Activated CD8-positive, alpha-beta T cell treated with anti-CD3 and anti-CD28 coated beads, Interleukin-2, amount 10 ng/mL, durations not matched to agents 7 days and 5 days (primary cell): ENCODE measurements at places on chromosomes 13 and 19.

DNA sequence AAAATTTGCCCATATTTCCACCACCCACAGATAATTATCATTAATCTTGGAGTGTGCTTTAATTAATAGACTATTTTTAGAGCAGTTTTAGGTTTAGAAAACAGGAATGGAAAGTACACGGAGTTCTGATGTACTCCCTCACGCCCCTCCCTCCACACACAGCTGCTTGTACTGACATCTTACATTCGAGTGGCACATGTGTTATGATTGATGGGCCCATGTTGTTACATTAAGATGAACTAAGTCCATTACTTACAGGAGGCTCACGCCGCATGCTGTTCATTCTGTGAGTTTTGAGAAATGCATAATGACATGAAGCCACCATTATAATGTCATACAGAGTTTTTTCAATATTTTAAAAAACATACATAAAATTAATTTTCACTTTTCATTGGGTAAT is 1.2 kb upstream of the SPATA13 start:
- H3K27me3 ChIP-seq = peaks cover 3% of the 10 kb centered on the region
- H3K4me1 ChIP-seq = peaks cover 31% of the 10 kb centered on the region
- H3K4me3 ChIP-seq = no peak overlapping the region

DNA sequence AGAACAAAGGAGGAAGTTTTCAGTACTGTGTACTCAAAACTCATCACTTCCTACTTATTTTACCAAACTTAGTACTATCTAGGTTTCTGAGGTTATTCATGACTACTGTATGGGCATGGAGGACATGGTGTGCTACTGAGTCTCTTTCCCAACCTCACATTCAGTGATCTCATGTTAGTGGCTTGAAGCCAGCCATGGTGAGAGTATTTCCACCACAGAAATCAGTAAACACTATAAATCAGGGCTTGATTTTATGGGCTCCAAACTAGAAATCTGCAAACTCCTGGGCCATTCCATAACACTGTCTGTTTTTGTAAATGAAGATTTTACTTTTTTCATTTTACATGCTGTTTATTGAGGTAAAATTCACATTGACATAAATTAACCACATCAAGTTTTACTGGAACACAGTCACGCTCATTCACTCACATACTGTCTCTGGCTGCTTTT is 19.7 kb downstream of the MED26 start:
- H3K36me3 ChIP-seq = peaks cover 4% of the 10 kb centered on the region
- peaks cover 43% of the 10 kb centered on the region for H3K4me1 ChIP-seq
- no peak overlapping the region for H3K4me3 ChIP-seq
- H3K27ac ChIP-seq = peak overlapping the region; percentile 40
- DNase-seq = no peak

DNA sequence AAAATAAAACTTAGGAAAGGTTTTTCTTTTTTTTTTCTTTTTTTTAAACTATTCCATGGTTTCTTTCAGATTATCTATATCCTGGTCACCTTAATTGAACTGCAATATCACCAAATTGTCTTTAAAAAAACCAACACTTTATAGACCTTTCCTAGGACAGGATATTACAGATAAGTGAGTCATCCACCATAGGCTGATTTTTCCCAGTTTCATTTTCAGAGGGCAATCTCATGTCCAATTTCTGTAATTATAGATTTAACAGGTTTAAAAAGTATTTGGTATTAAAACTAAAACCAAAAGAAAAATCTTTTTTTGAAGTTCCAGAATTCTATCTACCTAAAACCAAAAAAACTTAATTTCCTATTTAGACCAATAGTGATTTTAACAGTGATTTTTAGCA is 13.2 kb downstream of the SPART start:
- no peak overlapping the region for H3K27ac ChIP-seq
- H3K4me3 ChIP-seq = no peak overlapping the region
- DNase-seq = no peak

DNA sequence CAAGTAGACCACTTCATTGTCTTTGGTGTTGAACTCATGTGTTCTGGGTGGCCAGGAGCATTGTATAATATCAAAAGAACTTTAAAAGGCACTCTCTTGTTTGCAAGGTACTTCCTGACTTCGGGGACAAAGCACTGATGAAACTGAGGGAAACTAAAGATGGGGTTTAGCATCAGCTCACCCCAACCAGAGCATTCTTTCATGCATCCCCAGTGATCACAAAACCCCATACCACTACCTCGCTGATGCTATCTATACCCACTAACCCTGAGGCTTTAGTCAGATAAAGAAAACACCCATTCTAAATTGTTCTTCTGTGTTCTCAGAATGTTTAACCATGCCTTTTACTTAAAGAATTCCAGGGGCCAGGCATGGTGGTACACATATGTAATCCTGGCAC is 94.5 kb upstream of the DOCK9 start:
- H3K4me3 ChIP-seq = no peak overlapping the region
- H3K27me3 ChIP-seq = no peaks in the 10 kb centered on the region
- peaks cover 59% of the 10 kb centered on the region for H3K36me3 ChIP-seq
- H3K27ac ChIP-seq = peak overlapping the region; percentile 41

- no peak overlapping the region for H3K27ac ChIP-seq
- H3K4me3 ChIP-seq = no peak overlapping the region
- no peak for DNase-seq
- no peaks in the 10 kb centered on the region for H3K36me3 ChIP-seq
Measured at GRCh38 chr13:43473437-43473836, 313.3 kb downstream of the ENOX1 start.

DNA sequence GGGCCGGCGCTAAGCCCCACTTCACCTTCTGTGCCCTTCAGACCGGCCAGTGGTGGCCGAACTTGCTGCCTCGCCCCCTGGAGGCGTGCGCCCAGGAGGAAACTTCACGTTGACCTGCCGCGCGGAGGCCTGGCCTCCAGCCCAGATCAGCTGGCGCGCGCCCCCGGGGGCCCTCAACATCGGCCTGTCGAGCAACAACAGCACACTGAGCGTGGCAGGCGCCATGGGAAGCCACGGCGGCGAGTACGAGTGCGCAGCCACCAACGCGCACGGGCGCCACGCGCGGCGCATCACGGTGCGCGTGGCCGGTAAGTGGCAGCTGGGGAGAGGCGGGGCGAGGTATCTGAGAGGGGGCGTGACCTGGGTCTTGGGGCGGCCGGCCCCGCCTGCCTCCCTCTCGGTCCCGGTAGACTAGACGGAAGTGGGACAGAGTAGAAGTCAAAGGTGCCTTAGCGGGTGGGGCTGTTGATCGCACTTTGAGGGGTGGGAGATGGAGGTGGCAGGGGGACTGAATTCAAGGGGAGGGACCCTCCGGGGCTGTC is 5.6 kb downstream of the ICAM5 start:
- peak; percentile 80 for DNase-seq
- peaks cover 53% of the 10 kb centered on the region for H3K4me1 ChIP-seq
- H3K27me3 ChIP-seq = peaks cover 56% of the 10 kb centered on the region
- H3K4me3 ChIP-seq = peak overlapping the region; percentile 68
- H3K27ac ChIP-seq = peak overlapping the region; percentile 71
- H3K36me3 ChIP-seq = peaks cover 7% of the 10 kb centered on the region

GRCh38 chr19:16829010-16829821 is at the start of gene SIN3B:
SIN3B (plus strand) TSS chr19:16829398; CDS start chr19:16829421, 23 bp downstream.
- peaks cover 33% of the 10 kb centered on the region for H3K4me1 ChIP-seq
- H3K27ac ChIP-seq = peak within 1 kb of the TSS; percentile 86
- peaks cover 27% of the 10 kb centered on the region for H3K27me3 ChIP-seq
- DNase-seq = peak; percentile 89

GRCh38 chr13:48749144-48749543 is 95.4 kb downstream of the CYSLTR2 start:
- H3K27ac ChIP-seq = no peak overlapping the region
- DNase-seq = no peak
- H3K36me3 ChIP-seq = no peaks in the 10 kb centered on the region
- H3K4me3 ChIP-seq = no peak overlapping the region

DNA sequence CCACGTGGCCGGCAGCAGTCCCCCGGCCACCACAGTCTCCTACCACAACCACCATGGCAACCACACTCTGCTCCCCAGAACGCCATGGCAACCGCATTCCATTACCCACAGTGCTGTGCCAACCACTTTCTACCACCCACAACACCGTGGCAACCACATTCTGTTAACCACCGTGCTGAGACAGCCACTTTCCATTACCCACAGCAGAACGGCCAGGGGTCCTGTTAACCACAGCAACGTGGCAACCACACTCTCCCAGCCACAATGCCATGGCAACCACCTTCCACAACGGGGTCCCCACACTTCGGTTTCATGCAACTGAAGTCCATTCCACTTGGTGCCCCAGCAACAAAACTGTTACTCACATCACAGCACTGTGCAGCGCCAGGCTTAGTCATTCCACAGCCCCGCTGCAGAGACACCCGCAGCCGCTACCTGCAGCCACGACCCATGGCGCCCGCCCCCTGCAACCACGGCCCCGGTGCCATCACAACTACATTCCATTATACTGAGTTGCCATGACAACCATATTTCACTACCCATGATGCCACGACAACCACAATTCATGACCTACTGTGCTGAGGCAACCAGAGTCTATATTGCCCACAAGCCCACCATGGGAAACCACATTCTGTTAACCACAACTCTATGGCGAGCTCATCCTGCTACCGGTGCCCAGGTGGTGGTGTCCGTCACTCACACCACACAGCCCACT is 10.0 kb downstream of the DPF1 start:
- H3K27me3 ChIP-seq = peaks cover 35% of the 10 kb centered on the region
- peak overlapping the region; percentile 59 for H3K4me3 ChIP-seq
- H3K27ac ChIP-seq = peak overlapping the region; percentile 83
- H3K4me1 ChIP-seq = peaks cover 13% of the 10 kb centered on the region

GRCh38 chr13:39419876-39420275 is 183.1 kb downstream of the LHFPL6 start:
- H3K27me3 ChIP-seq = peaks cover 18% of the 10 kb centered on the region
- no peak overlapping the region for H3K4me3 ChIP-seq
- DNase-seq = no peak
- H3K4me1 ChIP-seq = no peaks in the 10 kb centered on the region
- no peak overlapping the region for H3K27ac ChIP-seq

- H3K4me3 ChIP-seq = no peak overlapping the region
- no peak overlapping the region for H3K27ac ChIP-seq
- peaks cover 2% of the 10 kb centered on the region for H3K4me1 ChIP-seq
- H3K27me3 ChIP-seq = peaks cover 25% of the 10 kb centered on the region
Measured at GRCh38 chr13:24995225-24995804, 100.6 kb upstream of the PABPC3 start.

- peaks cover 3% of the 10 kb centered on the region for H3K4me1 ChIP-seq
- no peak within 1 kb of the TSS for H3K27ac ChIP-seq
- H3K27me3 ChIP-seq = peaks cover 7% of the 10 kb centered on the region
- peak; percentile 42 for DNase-seq
- no peak within 1 kb of the TSS for H3K4me3 ChIP-seq
- H3K36me3 ChIP-seq = no peaks in the 10 kb centered on the region
Measured at GRCh38 chr19:4534836-4535658, at the start of gene PLIN5. PLIN5 (minus strand) TSS chr19:4535224; CDS start chr19:4534074, 1,150 bp downstream.

- peaks cover 23% of the 10 kb centered on the region for H3K27me3 ChIP-seq
- peaks cover 55% of the 10 kb centered on the region for H3K4me1 ChIP-seq
- DNase-seq = no peak
Measured at GRCh38 chr19:7676376-7676775, 514 bp upstream of the MCEMP1 start.

- no peaks in the 10 kb centered on the region for H3K27me3 ChIP-seq
- H3K4me1 ChIP-seq = peaks cover 38% of the 10 kb centered on the region
- H3K27ac ChIP-seq = no peak overlapping the region
- H3K4me3 ChIP-seq = no peak overlapping the region
- peaks cover 49% of the 10 kb centered on the region for H3K36me3 ChIP-seq
Measured at GRCh38 chr19:4795400-4795799, 3.9 kb downstream of the FEM1A start.

DNA sequence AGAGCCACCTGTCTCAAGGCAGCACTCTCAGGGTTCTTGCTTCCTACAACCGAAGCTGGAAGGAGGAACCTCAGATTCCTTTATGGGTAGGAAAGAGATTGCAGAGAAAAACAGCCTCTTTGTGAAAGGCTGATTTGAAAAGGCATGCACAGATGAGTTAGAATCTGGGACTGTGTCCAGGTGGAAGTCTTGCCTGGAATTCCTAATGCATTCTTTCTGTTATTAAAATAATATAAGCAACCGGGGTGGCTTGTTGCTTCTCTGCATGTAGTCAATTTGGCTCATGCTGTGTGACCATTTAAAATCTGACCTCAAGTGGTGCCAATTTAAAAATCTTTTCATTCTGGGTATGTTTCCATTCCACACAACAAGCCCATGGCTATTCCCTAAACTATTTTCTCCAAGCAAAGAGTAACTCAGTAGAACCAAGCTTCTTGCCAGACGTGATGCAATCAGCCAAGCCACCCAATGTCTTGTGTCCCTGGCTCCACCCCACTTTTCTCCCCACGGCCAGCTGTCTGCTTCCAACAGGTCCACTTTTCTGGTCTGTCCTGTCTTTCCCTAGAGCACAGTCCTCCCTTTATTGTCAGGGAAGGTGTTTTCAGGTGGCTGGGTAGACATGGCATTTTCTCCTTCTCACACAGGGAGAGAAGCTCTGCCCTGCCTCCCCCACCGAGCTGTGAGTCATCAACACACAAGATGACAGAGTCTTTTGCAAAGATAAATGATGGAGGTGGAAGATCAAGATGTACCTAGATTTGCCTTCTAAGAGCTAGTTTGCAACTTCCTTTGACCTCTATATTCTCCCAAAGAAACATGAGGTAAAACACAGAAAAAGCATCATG is 394.3 kb downstream of the FOXO1 start:
- no peaks in the 10 kb centered on the region for H3K36me3 ChIP-seq
- H3K27ac ChIP-seq = peak overlapping the region; percentile 76
- H3K4me1 ChIP-seq = peaks cover 31% of the 10 kb centered on the region
- H3K4me3 ChIP-seq = peak overlapping the region; percentile 13
- DNase-seq = peak; percentile 29

- peaks cover 64% of the 10 kb centered on the region for H3K27me3 ChIP-seq
- no peak overlapping the region for H3K4me3 ChIP-seq
- H3K4me1 ChIP-seq = no peaks in the 10 kb centered on the region
- DNase-seq = no peak
- H3K36me3 ChIP-seq = peaks cover 18% of the 10 kb centered on the region
Measured at GRCh38 chr13:112064222-112064621, 2.7 kb upstream of the SOX1 start.

GRCh38 chr13:98823442-98823841 is 71.0 kb upstream of the SLC15A1 start:
- H3K4me1 ChIP-seq = peaks cover 28% of the 10 kb centered on the region
- peaks cover 55% of the 10 kb centered on the region for H3K36me3 ChIP-seq
- H3K27ac ChIP-seq = no peak overlapping the region
- H3K4me3 ChIP-seq = no peak overlapping the region

DNA sequence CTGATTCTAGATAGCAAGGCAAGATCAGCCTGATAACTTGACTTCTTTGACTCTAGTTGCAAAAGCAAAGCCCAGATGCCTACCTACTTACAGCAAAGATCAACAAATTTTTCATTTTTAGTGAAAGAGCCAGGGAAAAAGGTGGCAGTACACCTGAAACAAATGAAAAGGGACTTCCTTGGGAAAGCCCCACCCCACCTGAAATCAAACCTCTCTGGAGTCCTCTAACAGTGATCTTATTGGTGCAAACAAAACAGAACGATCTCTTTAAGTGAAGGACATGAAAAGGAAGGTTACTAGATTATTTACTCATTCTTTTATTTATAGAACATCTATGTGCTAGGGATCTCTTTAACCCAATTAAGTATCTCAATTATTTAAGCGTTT is 507 bp upstream of the LCP1 start:
- peaks cover 36% of the 10 kb centered on the region for H3K36me3 ChIP-seq
- no peak for DNase-seq
- peaks cover 38% of the 10 kb centered on the region for H3K4me1 ChIP-seq
- peak overlapping the region; percentile 90 for H3K4me3 ChIP-seq

- no peak for DNase-seq
- H3K4me3 ChIP-seq = no peak overlapping the region
- H3K4me1 ChIP-seq = no peaks in the 10 kb centered on the region
- no peak overlapping the region for H3K27ac ChIP-seq
Measured at GRCh38 chr13:75607447-75607846, 28.7 kb upstream of the LMO7 start.
